ENCODE measurements at places on chromosomes 2 and 18.

DNA sequence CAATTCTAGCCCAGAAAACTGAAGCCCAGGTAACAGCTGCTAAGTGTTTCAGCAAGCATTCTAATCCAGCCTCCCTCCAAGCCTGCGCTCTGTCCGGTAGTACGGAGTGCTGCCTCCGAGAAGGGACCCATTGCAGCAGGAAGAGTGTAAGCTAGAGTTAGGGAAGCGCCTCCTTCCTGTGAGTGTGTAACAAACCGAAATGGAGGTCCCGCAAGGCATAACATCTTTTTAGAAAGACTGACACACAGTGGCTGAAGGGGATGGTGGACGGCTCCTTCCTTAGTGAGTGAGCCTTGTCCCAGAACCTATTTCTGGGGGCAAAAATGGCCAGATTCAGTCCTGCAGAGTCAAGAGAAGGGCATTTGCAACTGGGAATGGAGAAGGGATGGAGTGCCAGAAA lies 12.2 kb downstream of the PKDCC start:
- no peak for DNase-seq

- DNase-seq, result no peak
Measured at GRCh38 chr2:240932001-240932723, 26.0 kb downstream of the CROCC2 start.

GRCh38 chr2:95024371-95024770 lies 1.1 kb upstream of the MAL start:
- DNase-seq, result peak; percentile 70

DNA sequence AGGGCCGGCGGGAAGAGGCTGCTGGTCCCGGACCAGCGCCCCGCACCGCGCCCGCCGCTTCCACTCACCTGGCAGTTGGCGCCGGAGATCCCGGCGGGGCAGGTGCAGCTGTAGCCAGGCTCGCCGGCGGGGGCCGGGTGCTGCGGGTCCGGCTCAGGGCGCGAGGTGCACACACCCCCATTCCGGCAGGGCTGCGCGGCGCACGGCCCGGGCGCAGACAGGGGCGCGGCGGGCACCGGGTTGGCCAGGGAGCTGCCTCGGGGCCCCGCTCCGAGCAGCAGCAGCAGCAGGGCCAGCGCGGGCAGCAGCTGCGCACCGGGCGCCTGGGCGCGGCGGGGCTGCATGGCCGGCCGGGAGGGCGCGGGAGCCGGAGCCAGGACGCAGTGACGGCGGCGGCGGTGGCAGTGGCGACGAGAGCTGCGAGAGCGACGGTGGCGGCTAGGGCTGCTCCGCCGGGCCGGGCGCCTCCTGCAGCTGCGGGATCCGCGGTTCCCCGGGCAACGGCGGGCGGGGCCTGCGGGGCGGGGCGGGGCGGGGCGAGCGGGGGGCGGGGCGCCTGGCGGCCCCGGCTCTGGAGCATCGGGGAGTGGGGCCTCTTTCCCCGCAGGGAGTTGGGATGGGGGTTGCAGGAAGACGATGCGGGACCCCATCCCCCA lies at the start of gene DNER:
Gene DNER (minus strand): TSS at position 476 of the 656 bp plus-strand sequence. CDS start 132 bp downstream, at position 344.
- DNase-seq, result peak; percentile 83

DNA sequence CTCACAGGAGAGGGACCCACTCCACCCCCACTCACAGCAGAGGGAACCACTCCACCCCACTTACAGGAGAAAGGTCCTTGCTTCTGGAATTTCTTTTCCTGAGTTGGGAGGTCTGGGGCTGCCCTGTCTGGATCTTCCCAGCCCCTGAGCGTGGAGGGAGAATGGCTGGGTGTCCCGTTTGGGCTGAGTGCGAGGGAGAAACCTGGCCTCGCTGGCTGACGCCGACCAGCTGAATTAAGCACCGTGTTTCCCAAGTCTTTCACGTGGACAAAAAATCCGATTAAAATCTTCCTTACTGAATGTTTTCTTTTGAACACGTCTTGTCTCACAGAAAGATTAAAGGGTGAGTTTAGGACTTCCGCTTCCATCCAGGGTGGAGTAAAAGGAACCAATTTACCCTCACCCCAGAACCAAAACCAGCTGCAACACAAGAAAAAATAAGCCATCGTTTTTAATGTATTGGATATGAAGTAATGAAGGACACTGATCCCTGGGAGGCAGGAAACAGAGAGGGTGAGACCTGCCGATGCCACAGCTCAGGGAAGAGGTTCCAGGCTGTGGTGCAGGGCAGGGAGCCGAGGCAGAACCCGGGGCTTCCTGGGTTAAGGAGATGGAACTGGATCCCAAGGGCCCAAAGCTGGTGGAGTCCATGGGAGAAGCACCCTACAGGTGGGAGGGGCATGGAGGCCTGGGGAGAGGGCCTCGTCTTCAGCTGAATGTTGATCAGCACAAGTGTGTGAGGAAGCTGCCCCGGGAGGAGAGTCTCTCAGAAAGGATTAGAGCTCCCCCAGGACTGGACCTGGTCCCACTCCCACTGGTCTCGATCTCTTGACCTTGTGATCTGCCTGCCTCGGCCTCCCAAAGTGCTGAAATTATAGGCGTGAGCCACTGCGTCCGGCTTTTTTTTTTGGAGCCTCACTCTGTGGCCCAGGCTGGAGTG lies 60.3 kb downstream of the RTP5 start:
- DNase-seq, result no peak
